Stimulated activated CD4-positive, alpha-beta T cell treated with anti-CD3 and anti-CD28 coated beads, Interleukin-15, amount 100 ng/mL, for 1 hour (primary cell): ENCODE measurements at places on chromosomes 13 and 19.
A peak's percentile ranks its signal among the peaks of the same experiment; 100 is the strongest.

DNA sequence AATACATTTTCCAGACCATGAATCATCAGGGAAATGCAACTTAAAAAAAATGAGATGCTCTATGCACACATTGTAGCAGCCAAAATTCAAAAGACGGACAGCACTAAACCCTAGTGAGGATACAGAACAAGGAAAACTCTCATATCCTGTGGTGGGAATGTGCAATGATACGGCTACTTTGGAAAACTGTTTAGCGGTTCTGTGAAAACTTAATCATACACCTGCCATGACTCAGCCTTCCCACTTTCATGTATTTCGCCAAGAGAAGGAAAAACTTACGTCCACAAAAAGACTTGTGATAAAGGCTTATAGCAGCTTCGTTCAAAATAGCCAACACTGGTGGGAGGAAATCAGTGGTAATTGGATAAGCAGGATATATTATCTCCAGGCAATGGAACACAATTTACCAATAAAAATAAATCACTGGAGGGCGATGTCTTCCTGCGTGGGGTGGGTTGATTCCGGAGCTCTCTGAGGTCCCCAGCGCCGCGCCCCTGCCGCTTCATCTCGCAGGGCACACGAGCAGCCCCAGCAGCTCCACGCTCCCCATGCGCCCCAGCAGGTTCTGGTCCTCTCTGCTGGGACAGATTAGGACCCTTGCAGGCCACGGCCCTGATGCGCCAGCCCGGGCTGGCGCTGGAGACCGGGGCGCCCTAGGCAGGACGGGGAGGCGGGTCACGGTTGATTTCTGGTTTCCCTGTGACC is 97.2 kb upstream of the ARHGEF7 start:
- no peak for DNase-seq

- DNase-seq: no peak
Measured at GRCh38 chr19:38270587-38271167, 6.3 kb downstream of the SPINT2 start.

DNA sequence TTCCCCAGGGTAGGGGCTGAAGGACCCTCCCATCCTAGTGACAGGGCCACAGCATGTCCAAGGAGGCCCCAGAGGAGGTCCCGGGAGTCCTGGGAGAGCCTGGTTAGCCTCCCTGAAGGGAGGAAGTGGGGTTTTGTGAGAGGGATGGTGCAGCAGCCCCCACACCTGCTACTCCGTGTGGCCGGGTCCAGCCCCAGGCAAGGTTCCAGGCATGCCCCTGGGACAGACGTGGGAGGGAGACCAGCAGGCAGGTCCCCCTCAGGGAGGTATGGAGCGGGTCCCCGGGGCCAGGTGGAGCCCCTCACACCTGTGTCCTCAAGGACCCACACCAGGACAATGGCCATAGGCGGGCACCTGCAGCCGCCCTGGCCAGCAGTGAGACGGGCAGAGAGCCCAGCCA is 1.9 kb upstream of the F7 start:
- no peak for DNase-seq

- peak; percentile 54 for DNase-seq
Measured at GRCh38 chr19:19224852-19225494, 13.2 kb downstream of the NCAN start.

- no peak for DNase-seq
Measured at GRCh38 chr19:49809160-49809940, 3.7 kb downstream of the FUZ start.

DNA sequence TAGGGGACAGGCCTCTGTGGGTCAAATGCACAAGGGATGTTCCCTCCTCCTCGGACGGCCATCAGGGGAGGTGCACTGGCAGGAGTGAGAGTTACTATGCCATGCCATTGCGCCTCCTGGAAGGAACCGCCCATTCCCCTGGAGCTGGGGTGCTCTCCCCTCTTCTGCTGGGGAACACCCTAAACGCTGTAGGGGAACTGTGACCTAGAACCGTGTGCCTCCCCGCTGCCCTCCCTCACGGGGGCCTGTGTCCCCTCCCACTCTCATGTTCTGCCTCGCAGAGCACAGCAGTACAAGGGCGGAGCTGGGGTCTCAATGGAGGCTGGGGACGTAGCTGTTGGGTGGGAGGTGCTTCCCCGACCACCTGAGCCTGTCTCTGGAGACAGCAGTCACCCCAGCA is 17.2 kb upstream of the CRTC1 start:
- no peak for DNase-seq

- DNase-seq: no peak
Measured at GRCh38 chr19:3849092-3849491, 19.7 kb downstream of the ZFR2 start.

DNA sequence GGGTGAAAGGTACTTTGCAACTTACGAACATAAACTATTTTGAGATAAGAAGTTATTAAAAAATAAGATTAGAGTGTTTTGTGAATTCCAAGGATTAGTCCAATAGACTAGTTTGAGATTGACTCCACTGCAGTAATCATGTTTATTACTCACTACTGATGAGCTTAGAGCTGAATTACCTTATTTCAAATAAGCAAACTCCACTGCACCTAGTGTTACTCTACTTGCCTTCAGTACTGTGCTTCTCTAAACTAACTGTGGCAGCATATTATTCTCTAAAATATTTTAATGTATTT is 111.7 kb downstream of the MIPEP start:
- DNase-seq: no peak

DNA sequence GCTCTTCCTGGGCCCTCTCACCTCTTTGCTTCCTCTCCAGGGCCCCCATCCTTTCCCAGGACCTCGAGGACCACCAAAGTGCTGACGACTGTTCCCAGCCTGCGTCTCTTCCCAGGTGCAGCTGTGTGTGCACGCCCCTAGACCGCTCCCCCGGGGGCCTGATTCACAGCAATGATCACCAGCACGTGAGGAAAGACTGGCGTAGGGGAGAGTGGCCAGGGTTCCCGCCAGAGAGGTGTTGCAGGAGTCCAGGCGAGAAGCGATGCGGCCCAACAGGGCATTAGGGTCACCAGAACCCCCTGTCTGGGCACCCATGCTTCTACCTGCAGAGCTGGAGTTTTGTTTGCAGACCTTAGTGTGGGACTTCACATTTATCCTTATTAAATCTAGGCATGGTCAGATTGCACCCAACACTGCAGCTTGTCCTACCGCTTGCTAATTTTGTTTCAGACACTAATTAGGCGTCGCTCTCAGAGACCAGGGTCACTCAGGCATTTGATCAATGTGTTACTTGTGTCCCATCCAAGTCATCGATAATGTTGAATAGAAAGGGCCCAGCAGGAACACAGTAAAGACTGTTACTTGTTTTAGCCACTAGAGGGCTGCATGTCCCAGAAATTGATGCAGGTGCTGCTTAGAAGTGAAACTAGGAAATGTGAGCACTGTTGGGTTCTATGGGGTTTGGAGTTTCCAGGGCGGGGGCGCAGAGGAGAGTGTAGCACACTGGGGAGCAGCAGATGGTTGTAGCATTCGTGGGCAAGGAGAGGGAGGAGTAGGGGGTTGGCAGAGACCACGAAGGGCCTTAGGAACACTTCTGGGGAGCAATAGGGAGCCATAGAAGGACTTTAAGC is 53.2 kb downstream of the CDADC1 start:
- peak; percentile 37 for DNase-seq
